Bronchial epithelial cell (primary cell): ENCODE measurements at places on chromosomes 2 and 18.
A peak's percentile ranks its signal among the peaks of the same experiment; 100 is the strongest.

DNA sequence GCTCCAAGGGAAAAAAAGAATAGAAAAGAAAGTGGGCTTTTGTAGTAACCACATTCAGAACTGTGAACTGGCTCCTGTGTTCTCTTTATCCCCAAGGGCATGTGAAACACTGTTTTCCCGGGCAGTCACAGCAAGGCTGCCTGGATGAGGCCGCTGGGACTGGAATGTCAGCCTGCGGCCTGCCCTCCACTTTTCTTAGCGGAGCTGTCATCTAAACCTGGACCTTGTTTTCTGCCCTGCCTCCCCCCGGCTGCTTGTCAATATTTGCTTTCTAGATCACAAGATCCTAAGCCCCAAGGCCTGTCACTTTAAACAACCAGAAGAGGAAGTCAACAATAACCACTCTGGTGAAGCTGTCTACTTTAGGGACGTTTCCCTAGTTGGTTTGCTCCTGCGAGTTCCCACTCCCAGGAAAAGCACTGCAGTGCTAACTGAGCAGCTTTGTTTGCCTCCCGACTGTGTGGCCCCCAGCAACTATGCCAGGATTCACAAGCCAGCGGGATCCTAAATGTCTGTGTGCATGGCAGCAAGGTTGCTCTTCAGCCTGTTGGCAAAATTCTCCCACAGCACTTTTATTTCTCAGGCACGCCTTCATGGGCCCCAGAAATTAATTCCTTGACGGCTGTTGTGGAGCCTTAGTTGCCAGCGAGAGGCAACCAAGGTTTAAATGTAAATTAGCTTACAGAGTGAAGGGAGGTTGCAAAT, 30.6 kb downstream of the SOWAHC start:
- DNase-seq: no peak

- no peak for DNase-seq
Observed at GRCh38 chr18:32324181-32324580, 134.3 kb downstream of the MEP1B start.

DNA sequence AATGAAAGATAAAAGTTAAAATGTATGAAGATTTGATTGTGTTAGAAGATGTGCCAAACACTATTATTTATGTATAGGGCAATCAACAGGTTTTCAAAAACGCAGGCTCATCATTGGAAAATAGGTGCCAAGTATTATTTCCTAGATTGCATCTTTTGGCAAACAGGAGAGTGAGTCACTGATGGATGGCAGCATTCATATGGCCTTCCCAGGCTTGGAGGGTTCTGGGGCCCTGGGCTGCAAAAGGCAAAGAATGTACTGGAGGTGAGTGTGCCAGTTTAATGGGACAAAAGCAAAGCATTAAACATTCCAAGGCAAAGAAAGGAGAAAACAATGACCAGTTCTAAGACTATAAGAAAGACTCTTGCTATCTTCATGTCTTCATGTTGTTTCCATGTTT, 379.4 kb downstream of the RIT2 start:
- no peak for DNase-seq

GRCh38 chr18:52054324-52054723, 285.7 kb upstream of the DCC start:
- DNase-seq: peak; percentile 16

DNA sequence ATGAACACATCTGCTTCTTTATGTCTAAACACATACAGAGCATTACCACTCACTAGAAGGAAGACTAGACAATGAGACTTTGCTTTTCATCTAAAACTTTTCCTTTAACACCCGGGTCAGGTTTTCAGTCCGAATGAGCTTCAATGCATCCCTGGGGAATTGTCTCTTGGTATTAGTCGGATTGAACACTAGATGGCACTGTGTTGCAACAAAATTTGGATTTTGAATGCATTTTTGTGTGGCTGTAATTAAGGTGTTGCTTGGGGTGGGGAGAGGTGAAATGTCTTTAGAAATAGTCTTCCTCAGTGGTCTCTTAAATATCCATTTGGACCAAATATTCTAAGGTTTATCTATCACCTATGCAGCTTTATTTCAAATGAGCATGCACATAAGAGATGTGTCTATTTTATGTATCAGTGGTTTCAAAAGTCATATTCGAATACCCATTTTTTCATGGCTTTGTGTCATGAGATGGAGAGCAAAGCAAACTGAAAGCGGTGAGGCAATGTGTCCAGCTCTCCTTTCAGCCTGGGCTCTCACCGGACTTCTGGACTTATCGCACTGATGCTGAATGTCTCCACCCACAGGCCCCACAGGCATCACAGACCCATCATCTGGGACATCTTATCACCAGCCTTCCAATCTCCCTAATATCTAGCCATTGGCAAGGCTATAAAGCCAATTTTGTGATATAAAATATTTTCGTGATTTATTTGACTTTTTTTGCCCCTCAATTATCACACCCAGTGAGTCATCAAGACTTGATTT, 510.3 kb downstream of the RNF144A start:
- DNase-seq: peak; percentile 51

GRCh38 chr18:15198116-15198389, 450.1 kb downstream of the ANKRD30B start:
- DNase-seq: no peak

DNA sequence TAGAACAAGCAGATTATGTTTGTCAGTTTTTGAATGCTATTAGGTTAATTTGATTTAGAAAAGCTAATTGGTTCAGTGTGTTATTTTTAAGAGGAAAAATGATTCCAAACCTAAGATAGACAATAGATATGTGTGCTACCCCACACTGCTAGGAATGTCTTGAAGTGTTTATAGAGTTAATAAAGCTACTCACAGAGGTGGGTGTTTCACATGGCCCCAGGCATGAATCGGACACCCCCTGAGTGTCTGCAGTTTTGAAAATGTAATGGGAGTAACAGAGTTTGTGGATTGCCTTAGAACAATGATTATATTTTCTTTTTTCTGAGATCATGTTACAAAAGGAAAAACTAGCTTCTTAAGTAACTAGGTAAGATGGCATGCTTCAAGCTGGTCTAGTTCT, 348.3 kb downstream of the ADCYAP1 start:
- DNase-seq: no peak

GRCh38 chr2:30613001-30613400, 166.0 kb downstream of the LCLAT1 start:
- no peak for DNase-seq

DNA sequence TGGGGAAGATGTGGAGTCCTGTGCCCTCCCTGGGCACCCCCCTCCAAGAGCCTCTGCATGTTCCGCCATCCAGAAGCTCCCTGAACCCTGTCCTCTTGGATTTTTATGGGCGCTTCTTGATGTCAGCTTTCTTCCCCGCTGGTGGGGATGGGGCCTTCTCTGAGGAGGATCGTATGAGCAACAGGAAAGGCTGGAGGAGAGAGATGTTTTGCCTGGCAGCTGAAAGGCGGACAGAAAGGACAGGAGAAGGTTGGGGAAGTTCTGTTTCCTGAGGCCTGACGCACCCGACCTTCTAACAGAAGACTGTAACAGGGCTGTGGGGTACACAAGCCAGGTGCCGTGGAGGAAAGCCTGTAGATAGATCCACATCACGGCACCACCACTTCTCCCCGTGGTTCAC, 238.8 kb downstream of the LDLRAD4 start:
- DNase-seq: no peak

GRCh38 chr2:16726147-16726546, 60.5 kb upstream of the CYRIA start:
- peak; percentile 38 for DNase-seq

- no peak for DNase-seq
Observed at GRCh38 chr18:14179306-14179705, 47.1 kb upstream of the ZNF519 start.

- no peak for DNase-seq
Observed at GRCh38 chr2:235204948-235205347, 253.1 kb downstream of the SH3BP4 start.

- DNase-seq: peak; percentile 90
Observed at GRCh38 chr2:100291152-100291970, 30.9 kb downstream of the LONRF2 start.
